Glomerular endothelial cell (primary cell): ENCODE measurements at places on chromosomes 11 and 22.

- no peak for DNase-seq
Observed at GRCh38 chr22:29216873-29217666, 11.4 kb downstream of the EMID1 start.

DNA sequence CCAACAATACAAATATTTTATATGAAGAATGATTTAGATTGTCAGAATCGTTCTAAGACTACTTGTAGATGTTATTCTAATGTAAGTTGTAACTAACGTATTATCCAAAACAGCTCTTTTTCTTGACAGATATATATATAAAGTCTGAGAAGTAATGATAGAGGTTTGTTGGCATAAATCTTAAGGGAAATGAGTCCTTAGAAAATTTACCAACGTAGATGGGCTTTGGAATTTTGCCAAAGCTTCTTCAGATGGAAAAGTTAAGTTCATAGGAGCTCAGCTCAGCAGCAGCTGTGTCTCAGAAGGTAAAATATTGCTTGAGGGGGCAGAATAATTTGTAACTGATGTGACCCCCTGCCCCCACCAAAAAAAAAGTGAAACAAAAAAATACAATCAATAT, 66.7 kb downstream of the BID start:
- peak; percentile 31 for DNase-seq

DNA sequence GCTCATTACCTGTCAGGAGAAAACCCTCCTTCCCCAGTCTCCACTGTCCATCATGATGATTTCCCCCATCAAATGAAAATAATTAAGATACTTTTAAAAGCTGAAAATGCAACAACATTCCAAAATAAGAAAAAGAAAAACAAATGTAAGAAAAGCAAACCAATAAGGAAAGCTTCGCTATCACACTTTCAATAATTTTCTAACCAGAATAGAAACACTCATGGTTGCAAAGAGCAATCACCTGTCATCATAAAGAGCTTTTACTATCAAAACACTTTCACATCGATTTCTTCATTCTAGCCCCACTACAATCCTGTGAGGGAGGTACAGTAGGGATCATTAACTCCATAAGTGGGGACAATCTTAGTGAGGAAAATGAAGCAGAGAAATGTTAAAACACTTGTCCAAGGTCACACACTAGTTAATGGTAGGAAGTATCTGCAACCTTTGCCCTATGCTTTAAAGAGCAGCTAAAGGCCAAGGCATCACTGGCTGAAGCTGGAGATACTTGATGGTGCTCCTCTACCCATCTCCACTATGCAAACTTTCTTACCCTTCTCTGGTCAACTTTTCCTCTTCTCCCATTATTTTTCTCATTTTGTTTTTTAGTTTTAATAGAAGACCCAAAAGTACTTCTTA, 2.6 kb downstream of the RBM4B start:
- DNase-seq, result no peak

DNA sequence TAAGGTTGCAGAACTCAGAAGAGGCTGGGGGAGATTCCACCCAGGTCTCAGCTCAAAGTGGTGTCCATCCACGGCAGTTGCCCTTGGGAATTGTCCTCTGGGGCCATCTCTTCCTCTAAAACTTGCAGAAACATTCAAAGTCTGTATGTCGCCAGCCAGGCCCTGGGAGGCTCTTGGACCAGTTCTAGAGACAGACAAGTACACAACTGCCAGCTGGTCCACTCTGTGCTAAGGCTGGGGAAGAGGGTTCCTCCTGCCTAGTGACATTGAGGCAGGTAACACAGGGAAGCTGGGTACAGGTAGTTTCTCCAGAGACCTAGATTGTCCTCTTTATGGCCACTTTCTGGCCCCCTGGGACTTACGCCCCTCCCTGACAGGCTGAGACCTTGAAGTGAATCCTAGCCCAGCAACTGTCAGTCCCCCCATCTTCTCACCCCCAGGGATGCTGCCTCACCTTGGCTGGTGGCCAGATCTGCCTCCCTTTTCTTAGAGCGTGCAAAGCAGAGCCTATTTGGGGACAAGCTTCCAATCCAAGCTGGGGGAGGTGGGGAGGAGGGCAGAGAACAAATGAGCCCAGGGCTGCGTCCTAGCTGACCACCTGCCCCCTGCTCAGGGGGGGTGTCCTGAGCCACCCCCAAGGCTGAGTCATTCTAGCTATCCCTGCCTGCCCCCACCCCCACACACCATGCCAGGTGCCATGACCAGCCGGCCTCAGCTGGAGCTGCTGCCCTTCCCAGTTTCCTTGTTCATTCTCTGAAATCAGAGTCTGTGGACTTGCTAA, 8.4 kb downstream of the FAM83F start:
- no peak for DNase-seq

DNA sequence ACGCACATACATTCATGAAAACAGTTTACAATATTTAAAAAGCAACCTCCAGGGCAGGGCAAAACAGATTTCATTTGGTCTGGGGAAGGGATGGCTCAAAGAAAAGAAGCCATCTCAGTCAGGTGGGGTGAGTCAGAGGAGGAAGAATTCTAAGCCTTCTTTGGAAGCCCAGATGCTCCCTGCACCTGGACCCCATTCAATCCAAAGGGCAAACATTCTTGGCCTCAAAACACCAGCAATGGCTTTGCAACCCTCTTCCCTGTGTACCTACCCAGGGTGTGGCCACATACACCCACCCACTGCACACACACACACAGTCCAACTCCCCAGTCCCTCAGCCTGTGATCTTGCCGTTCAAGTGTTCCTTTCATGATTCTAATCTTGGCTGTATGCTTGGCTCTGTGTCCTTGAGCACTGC, 2.0 kb downstream of the KCNE3 start:
- no peak for DNase-seq

DNA sequence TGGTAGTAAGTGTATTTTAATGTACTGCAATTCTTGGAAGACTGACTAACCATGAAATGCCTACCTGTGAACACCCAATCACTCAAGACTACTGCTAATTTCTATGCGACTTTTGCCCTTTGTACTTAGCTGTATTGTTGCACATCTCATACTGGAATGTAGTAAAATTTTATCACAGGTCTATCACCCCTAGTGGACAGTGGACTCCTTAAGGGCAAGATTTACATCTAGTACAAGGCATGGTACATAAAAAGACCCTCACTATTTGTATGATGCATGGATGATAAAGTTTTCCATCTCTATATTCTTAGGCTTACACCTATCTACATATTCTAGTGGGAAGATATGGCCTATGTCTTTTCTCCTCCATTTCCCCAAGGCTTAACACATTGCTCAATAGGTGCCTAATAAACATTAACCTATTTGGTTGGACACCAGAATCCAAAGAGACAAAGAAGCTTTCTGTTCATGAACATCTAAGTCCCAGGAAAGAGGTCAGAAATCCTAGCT, 26.1 kb downstream of the SERGEF start:
- no peak for DNase-seq

DNA sequence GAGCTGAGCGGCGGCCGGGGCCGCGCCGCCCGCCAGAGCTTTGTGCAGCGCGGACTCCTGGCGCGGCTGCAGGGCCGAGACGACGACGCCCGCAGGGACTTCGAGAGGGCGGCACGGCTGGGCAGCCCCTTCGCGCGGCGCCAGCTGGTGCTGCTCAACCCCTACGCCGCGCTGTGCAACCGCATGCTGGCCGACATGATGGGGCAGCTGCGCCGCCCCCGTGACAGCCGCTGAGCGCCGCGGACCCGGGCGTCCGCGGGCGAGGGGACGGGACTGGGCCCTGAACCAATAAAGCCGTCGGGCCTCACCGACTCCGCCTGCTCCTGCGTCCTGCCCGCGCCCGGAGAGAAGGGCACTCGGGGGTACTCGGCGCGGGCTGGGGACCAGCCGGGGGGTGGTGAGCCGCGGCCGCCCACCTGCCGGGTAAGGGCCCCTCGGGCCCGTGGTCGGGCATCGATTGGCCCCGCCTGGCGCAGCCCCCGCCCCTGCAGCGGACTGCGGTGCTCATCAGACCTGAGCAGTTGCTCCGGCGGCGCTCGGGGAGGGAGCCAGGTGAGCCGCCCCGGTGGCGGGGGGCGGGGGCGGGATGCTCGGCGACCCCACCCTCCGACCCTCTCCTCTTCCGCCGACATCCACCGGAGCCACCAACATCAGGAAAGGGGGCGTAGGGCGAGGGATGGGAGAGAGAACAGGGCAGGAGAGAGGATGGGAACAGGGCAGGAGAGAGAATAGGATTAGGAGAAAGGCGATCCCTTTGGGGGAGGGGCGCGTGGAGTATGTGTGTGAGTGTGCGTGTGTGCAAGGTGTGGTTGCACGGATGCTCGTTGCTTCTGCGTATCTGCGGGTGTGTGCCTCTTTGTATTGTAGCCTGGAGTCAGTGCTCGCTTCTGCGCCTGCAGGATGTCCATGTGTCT, at the start of gene TMEM25:
TSS of gene TMEM25 (plus strand) at position 510 of the 914 bp plus-strand sequence. CDS start 610 bp downstream, outside the sequence.
- no peak for DNase-seq

DNA sequence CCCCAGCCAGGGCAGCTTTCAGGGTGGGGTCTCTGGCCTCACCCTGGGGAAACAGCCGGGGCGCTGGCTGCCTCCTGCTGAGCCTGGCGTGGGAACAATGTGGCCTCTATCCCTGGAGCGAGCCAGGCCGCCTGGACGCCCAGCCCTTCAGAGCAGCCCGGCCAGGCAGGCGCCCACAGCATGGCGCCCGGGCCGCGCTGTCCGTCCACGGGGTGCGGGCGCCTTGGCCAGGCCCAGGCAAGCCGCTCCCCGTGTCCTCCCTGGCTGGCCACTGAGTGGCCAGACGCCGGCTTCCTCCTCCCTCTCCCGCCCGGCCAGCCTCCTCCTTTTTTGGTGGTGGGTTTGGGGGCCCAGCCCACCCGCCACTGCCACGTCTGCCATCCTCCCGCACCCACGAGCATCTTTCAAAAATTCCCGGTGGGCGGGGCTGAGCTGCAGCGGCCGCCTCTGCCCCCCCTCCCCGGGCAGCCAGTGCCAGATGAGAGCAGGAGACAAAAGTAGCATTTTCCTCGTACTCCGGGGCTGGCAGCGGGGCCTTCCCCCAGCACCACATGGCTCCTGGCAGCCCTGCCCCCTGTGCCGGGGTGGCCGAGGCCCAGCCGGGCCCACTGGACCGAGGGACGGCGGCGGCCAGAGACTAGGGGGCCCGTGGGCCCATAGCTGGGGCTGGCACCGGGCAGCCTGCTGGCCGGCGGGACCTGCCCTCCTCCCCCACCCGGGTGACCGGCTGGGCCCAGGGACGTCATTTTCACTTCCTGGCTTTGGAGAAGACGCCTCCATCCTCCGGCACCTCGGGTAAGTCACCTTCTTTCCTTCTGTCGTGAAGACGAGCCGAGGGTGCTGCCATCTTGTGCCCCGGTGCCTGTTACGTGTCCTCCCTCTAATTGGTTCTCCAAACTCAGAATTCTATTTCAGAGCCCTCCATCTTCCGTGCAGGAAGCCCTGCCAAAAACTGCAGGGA, 70.2 kb upstream of the PPARA start:
- no peak for DNase-seq

GRCh38 chr11:116771935-116772334, 852 bp downstream of the BUD13 start:
- DNase-seq, result no peak

DNA sequence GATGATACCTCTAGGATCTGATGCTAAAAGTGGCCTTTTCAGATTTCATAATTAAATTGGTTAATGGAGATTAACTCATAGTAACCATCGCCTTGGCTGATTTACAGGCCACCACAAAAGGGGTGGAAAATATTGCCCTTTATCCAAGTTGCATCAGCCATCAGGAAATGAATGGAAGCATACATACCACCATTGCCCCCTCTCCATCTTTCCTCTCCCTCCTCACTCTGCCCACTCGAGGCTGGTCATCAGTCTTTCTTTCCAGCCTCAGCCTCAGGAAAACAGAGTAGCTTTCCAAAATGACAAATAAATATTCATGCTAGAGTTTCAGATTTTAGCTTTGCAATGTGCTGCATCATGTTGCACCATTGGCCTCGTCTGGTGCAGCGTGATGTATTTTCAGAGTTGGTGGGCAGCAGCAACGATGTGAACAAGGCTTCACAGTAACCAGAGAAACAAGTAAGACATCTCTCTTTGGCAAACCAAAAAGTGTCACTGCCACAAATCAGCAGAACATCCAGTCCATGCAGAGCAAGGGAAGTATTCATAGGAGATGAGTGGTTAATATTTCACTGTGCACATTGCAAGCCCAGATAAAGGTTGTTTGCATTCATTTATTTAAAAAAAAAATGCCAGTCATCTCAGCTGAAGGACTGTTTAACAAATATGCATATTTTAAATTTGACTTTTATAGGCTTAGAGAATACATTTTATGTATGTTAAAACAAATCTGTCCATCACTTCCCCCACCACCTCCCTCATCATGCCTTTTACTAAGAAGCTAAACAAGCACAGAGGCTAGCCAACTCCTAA, 136.7 kb upstream of the FAT3 start:
- DNase-seq, result no peak

- no peak for DNase-seq
Observed at GRCh38 chr11:94725097-94725496, 43.1 kb upstream of the AMOTL1 start.

- no peak for DNase-seq
Observed at GRCh38 chr11:241634-242033, 4.9 kb downstream of the PSMD13 start.

- no peak for DNase-seq
Observed at GRCh38 chr11:44313761-44314489, 4.0 kb upstream of the ALX4 start.

- no peak for DNase-seq
Observed at GRCh38 chr22:36977401-36977861, 41.8 kb downstream of the TST start.

- no peak for DNase-seq
Observed at GRCh38 chr11:12140186-12140793, 29.9 kb downstream of the MICAL2 start.

DNA sequence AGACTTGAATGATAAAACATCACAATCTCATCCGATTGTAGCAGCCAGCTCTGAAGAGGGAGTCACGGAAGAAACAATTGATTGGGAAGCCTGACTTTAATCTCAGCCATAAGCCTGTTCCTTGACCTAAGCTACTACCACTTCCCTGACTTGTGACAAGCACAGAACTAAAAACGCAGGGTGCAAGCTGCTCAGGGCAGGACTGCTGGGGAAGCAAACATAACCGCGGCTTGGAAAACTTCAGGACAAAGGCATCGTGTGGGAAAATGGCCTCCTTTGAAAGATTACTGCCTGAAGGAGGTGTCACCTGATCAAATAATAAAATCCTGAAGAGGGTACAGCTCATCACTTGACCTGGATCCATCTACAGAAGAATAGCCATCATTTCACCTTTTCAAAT, 595.3 kb upstream of the CADM1 start:
- DNase-seq, result no peak
